ENCODE measurements at places on chromosomes 6 and 20. TPM values are rescaled to one million over a fixed set of nuclear protein-coding genes. Genes with fewer than 3 reads are reported as not detected.

SOBP gene
- 0.02 TPM for total RNA-seq

CALHM5 gene
- not detected for total RNA-seq

CST5 gene
- total RNA-seq = not detected

TMEM74B gene
- 1.2 TPM for total RNA-seq

ACSS1 gene
- total RNA-seq = 15.5 TPM

CBLN4 gene
- not detected for total RNA-seq

ALDH8A1 gene
- total RNA-seq = 1.1 TPM

GFRAL gene
- total RNA-seq = not detected

LY6G5B gene
- 31.0 TPM for total RNA-seq

LY6G6D gene
- total RNA-seq = not detected

DCDC2 gene
- total RNA-seq = not detected

OXT gene
- total RNA-seq = not detected

TSHZ2 gene
- 23.0 TPM for total RNA-seq

PSORS1C2 gene
- not detected for total RNA-seq

TBC1D20 gene
- 30.1 TPM for total RNA-seq

TNFRSF6B gene
- not detected for total RNA-seq

SEMG1 gene
- not detected for total RNA-seq

CTSA gene
- total RNA-seq = 51.9 TPM

CRISP2 gene
- not detected for total RNA-seq

PLAGL2 gene
- 125 TPM for total RNA-seq

SLC24A3 gene
- total RNA-seq = not detected

RFX6 gene
- total RNA-seq = not detected

MAPK13 gene
- total RNA-seq = 37.5 TPM

ZNF76 gene
- total RNA-seq = 39.8 TPM

TREML4 gene
- not detected for total RNA-seq

SMOC2 gene
- not detected for total RNA-seq

APOBEC2 gene
- total RNA-seq = not detected

POLR1C gene
- total RNA-seq = 60.8 TPM

MYT1 gene
- not detected for total RNA-seq
